ENCODE measurements at places on chromosomes 11 and 22.

DNA sequence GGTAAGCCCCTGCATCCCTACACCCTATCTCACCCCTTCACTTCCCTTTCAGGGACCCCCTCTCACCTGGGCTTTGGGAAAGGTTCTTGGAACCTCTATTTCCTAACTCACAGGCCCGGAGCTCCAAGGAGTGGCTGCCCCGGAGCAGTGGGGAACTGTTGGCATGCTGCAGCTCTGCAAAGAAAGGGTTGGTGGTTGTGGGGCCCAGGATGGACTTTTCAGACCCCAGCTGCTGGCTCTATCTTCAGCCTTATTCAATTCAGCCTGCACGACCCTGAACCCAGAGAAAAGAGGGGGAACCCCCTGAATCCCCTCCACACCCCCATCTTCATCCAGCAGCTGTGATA lies 10.0 kb downstream of the ROBO4 start:
- DNase-seq = peak; percentile 11
- no peak overlapping the region for H3K27ac ChIP-seq
- no peaks in the 10 kb centered on the region for H3K36me3 ChIP-seq
- peaks cover 55% of the 10 kb centered on the region for H3K27me3 ChIP-seq
- no peak overlapping the region for H3K4me3 ChIP-seq

GRCh38 chr22:41753984-41754383 lies 46.5 kb upstream of the CCDC134 start:
- no peak overlapping the region for H3K27ac ChIP-seq
- no peak overlapping the region for H3K4me3 ChIP-seq
- no peaks in the 10 kb centered on the region for H3K36me3 ChIP-seq
- peaks cover 8% of the 10 kb centered on the region for H3K27me3 ChIP-seq

- peak overlapping the region; percentile 96 for H3K27ac ChIP-seq
- no peak for DNase-seq
- peaks cover 16% of the 10 kb centered on the region for H3K36me3 ChIP-seq
- peak overlapping the region; percentile 97 for H3K4me3 ChIP-seq
Observed at GRCh38 chr11:65887723-65888162, 528 bp downstream of the FIBP start.

GRCh38 chr11:130471731-130472433 lies 23.4 kb downstream of the ADAMTS15 start:
- H3K36me3 ChIP-seq = peaks cover 13% of the 10 kb centered on the region
- H3K4me1 ChIP-seq = peaks cover 9% of the 10 kb centered on the region
- H3K27ac ChIP-seq = no peak overlapping the region
- H3K4me3 ChIP-seq = no peak overlapping the region
- no peaks in the 10 kb centered on the region for H3K27me3 ChIP-seq

GRCh38 chr11:34825315-34825669 lies 90.9 kb downstream of the APIP start:
- peaks cover 18% of the 10 kb centered on the region for H3K36me3 ChIP-seq
- no peaks in the 10 kb centered on the region for H3K4me1 ChIP-seq
- no peak for DNase-seq
- no peaks in the 10 kb centered on the region for H3K27me3 ChIP-seq
- no peak overlapping the region for H3K27ac ChIP-seq

GRCh38 chr22:46549971-46550641 lies 12.7 kb upstream of the CELSR1 start:
- no peaks in the 10 kb centered on the region for H3K36me3 ChIP-seq
- H3K27me3 ChIP-seq = peaks cover 7% of the 10 kb centered on the region
- no peak overlapping the region for H3K4me3 ChIP-seq
- no peak for DNase-seq
- H3K4me1 ChIP-seq = peaks cover 33% of the 10 kb centered on the region
- no peak overlapping the region for H3K27ac ChIP-seq

DNA sequence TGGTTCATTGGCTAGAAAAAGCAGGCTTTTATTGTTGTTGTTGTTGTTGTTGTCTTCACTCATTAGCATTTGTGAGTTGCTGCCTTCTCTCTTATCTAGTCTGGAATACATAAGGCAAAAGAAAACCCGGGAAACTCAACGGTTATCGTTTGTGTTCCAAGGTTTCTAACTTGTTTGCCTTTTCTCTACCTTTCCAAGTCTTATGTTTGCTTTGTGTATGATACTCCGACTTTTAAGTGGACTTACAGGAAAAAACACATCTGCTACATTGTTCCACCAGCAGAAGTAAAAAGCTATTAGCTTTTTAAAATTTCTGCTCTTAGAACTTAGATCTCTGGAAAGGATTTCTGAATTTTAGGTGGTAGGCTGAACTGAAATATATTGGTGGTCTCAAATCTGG lies 27.0 kb upstream of the HIKESHI start:
- peaks cover 37% of the 10 kb centered on the region for H3K36me3 ChIP-seq
- no peak overlapping the region for H3K27ac ChIP-seq
- H3K4me1 ChIP-seq = no peaks in the 10 kb centered on the region
- DNase-seq = no peak
- no peaks in the 10 kb centered on the region for H3K27me3 ChIP-seq
- H3K4me3 ChIP-seq = no peak overlapping the region

- no peaks in the 10 kb centered on the region for H3K36me3 ChIP-seq
- H3K4me3 ChIP-seq = no peak overlapping the region
- DNase-seq = no peak
- peaks cover 56% of the 10 kb centered on the region for H3K4me1 ChIP-seq
Observed at GRCh38 chr22:30212363-30212995, 34.1 kb downstream of the LIF start.

DNA sequence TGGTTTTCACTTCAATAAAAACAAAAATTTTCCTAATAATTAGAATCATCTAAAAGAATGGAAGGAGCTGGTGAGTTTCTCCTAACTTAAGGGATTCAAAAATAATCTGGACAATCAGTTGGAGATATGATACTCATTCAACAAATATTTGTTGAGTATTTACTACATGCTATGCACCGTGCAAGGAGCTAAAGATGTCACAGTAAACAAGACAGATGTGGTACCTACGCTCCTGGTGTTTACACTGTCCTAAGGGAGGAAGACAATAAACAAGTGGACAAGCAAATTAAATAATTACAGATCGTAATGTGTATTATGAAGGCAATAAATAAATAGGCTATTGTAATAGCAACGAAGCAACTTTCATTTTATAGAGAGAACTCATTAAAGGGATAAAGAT lies 9.9 kb upstream of the SPON1 start:
- no peak overlapping the region for H3K4me3 ChIP-seq
- no peak overlapping the region for H3K27ac ChIP-seq
- H3K27me3 ChIP-seq = peaks cover 22% of the 10 kb centered on the region
- no peak for DNase-seq

DNA sequence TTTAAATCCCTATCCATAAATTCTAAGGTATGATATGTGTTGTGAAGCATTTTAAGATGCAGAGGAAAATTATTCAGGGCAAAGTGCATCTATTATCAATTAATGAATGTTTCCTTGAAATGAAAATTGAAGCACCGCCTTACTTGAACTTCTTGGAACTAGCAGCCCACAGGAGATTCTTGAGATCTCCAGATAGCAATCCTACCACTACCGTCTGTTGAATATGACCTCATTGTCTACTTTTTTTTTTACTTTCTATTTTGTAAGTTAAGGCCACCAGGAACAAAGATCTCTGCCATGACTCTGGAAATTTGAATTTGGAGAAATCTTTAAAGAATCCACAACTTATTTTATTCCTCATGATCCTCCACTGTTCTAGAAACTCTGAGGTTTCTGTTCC lies 808.7 kb downstream of the KCNA4 start:
- H3K4me3 ChIP-seq = no peak overlapping the region
- no peaks in the 10 kb centered on the region for H3K27me3 ChIP-seq
- no peaks in the 10 kb centered on the region for H3K36me3 ChIP-seq
- no peak overlapping the region for H3K27ac ChIP-seq

GRCh38 chr11:17987826-17988225 lies 25.0 kb downstream of the SERGEF start:
- H3K4me1 ChIP-seq = no peaks in the 10 kb centered on the region
- H3K27me3 ChIP-seq = no peaks in the 10 kb centered on the region
- H3K27ac ChIP-seq = no peak overlapping the region
- peaks cover 18% of the 10 kb centered on the region for H3K36me3 ChIP-seq
- DNase-seq = no peak
- H3K4me3 ChIP-seq = no peak overlapping the region

- no peaks in the 10 kb centered on the region for H3K36me3 ChIP-seq
- H3K27me3 ChIP-seq = peaks cover 44% of the 10 kb centered on the region
- DNase-seq = no peak
- H3K27ac ChIP-seq = no peak overlapping the region
- no peak overlapping the region for H3K4me3 ChIP-seq
- H3K4me1 ChIP-seq = peaks cover 2% of the 10 kb centered on the region
Observed at GRCh38 chr11:117677729-117678310, 119.2 kb downstream of the DSCAML1 start.

DNA sequence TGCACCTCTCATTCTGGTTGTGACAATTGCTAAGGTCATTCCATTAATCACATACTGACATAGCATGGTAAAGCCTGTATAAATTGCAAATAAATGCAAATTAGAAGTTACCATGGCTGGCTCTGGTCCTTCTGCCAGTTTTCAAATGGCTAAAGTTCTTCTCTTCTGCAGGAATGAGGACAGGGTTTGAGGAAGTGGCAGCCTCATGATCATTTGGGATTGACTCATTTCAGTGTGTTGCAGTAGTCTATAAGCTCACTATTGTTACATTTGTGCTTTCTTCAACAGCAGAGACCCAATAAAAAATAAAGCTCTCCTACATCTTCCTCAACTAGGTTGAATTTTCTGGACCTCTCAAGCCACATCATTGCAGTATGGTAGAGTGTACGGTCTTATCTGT lies 60.3 kb downstream of the NECTIN1 start:
- H3K27me3 ChIP-seq = no peaks in the 10 kb centered on the region
- H3K27ac ChIP-seq = no peak overlapping the region
- no peak overlapping the region for H3K4me3 ChIP-seq
- H3K4me1 ChIP-seq = peaks cover 11% of the 10 kb centered on the region
- DNase-seq = no peak

- no peaks in the 10 kb centered on the region for H3K27me3 ChIP-seq
- H3K4me1 ChIP-seq = peaks cover 12% of the 10 kb centered on the region
Observed at GRCh38 chr11:69040581-69041260, 8.0 kb upstream of the TPCN2 start.

GRCh38 chr11:116420030-116420429 lies 352.8 kb downstream of the BUD13 start:
- H3K4me3 ChIP-seq = no peak overlapping the region
- H3K4me1 ChIP-seq = peaks cover 3% of the 10 kb centered on the region
- no peak overlapping the region for H3K27ac ChIP-seq
- DNase-seq = no peak
- H3K27me3 ChIP-seq = peaks cover 52% of the 10 kb centered on the region

GRCh38 chr22:42236848-42237247 lies 33.6 kb downstream of the TCF20 start:
- DNase-seq = no peak
- no peak overlapping the region for H3K27ac ChIP-seq
- H3K36me3 ChIP-seq = peaks cover 28% of the 10 kb centered on the region
- peaks cover 6% of the 10 kb centered on the region for H3K4me1 ChIP-seq
- H3K27me3 ChIP-seq = no peaks in the 10 kb centered on the region

DNA sequence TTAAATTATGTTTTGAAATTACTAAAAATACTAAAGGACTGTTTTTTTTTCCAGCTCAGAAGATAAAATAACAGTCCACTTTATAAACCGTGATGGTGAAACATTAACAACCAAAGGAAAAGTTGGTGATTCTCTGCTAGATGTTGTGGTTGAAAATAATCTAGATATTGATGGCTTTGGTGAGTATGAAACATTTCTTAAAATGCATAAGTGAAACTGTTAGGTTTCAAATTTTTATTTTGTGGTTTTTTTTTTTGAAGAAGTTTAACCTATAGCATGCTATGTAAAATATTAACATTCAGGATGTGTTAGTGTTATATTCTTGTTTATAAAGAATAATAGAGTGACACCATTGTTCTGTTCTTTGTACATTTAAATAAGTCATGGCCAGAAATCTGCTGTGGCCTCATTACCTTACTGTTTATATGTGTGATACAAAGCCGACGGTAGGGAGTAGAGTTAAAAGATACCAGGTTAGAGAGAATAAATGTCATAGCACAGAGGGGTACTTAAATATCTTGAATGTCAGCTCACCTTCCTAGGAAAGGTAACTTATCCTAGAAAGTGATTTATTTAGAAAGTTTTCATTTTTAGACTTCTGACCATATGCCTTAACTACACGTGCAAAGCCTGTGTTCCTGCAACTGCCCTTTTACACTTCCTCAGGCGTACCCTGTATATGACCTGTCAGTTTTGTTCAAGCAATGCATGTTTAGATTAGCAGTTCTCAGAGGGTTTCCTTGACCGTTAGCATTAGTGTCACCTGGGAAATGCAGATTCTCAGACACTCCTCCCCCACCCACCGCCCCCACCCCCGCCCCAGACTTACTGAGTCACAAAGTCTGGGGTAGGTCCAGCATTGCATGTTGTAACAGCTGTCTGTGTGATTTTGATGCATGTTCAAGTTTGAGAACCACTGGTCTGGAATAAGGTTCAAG lies 6.3 kb downstream of the FDX1 start:
- H3K27me3 ChIP-seq = no peaks in the 10 kb centered on the region
- peaks cover 33% of the 10 kb centered on the region for H3K4me1 ChIP-seq
- no peak for DNase-seq
- no peak overlapping the region for H3K27ac ChIP-seq
- no peak overlapping the region for H3K4me3 ChIP-seq
- H3K36me3 ChIP-seq = peaks cover 34% of the 10 kb centered on the region

DNA sequence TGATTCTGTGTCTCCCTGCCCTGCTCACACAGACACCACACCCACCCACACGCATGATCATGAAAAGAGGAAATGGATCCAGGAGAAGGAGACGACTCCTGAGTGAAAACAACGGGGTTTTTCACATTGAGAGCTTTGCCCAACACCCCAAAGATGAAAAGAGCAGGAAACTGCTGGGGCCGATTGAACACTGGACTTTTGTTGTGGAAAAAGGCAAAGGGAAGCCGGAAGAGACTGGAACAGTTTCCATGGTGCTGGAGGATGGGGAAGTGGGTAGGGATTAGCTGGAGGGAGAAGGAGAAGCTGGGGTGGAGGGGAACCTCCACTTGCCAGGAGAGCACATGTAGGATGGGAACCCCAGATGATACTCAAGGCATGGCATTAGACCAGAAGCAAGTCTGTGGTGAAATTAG lies 5.2 kb upstream of the SLC43A3 start:
- peaks cover 5% of the 10 kb centered on the region for H3K4me1 ChIP-seq
- H3K36me3 ChIP-seq = no peaks in the 10 kb centered on the region
- H3K27me3 ChIP-seq = peaks cover 75% of the 10 kb centered on the region
- H3K4me3 ChIP-seq = no peak overlapping the region
- DNase-seq = no peak
- H3K27ac ChIP-seq = no peak overlapping the region
